Activated CD8-positive, alpha-beta memory T cell treated with anti-CD3 and anti-CD28 coated beads for 24 hours (primary cell): ENCODE measurements at places on chromosomes 3 and 15.

DNA sequence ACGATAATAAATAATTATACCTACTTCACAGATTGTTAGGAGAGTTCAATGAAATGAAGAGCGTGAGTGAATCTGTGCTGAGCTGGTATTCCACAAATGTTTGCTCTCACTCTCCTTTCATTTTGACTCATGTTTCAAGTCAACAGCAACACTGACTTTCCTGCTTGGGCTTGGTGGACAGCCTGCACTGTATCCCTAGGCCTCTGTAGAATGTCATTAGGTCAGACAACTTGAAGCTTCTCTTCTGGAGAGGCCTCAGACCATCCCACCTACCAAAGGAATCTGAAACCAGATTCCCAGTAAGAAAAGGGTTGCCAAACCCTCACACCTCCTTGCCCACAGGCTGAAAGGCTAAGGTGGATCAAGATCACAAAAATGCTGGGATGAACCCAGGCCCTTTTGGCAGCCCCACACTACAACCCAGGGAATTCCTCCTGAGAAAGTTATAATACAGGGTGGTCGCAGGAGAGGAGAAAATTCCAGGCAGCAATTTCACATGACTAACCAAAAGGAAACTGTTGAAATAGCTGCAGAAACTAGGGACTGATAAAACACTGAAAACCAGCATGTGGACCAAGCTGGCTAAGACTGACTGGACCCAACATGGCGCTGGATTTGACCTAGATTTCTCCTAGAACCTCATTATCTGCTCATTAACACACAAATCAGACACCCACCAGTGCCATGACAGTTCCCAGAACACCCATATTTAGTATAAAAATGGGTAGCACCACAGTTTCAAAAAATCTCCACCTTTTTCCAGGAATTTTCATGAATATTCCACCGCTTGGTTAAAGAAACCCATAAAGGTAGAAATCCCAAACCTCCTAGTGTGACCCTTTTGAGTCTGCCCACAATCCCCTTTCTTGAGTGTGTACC, 57.0 kb upstream of the ZNF148 start:
- no peak for DNase-seq

GRCh38 chr3:59605318-59605717, 555.5 kb upstream of the CFAP20DC start:
- no peak for DNase-seq

- no peak for DNase-seq
These were observed 34.8 kb downstream of the LRRFIP2 start for GRCh38 chr3:37139567-37140052.

GRCh38 chr3:175839366-175840005, 980.4 kb downstream of the NAALADL2 start:
- no peak for DNase-seq

- no peak for DNase-seq
These were observed 167.7 kb downstream of the CHL1 start for GRCh38 chr3:364287-364686.

- no peak for DNase-seq
These were observed 3.2 kb downstream of the MGLL start for GRCh38 chr3:127819086-127819485.

- DNase-seq, result no peak
These were observed 38.2 kb downstream of the CORO2B start for GRCh38 chr15:68617001-68617400.

DNA sequence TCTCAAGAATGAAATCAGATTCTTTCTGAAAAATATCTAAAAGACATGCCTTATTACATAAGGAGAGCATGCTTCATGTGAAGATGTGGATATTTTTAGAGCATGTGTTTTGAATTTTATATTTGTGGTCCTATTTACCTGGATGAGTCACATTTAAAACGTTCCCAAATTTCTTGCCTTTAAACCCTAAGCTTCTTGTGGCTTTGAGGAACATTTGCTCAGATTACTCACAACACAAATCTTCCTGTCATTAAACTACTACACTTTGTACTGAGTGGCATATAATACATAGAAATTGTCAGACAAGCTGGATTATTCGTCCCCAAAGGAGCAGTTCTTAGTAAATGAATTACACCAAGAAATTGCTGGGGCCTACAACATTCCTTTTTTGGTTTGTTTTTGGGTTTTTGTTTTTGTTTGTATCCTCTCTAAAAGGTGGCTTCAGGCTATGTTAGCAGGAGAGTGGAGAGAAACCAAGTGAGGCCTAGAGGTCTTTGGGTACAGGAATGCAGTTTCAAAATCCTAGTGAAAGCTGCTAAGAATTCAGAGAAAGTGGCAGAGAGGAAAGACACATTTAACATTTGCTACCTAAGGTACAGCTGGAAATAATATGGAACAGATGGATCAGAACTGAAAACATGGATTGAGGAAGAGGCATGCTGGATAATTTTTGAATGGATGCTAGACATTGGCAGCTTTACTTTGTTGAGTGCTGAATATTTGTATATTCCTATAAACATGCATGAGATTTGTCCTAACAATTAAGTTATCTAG, 128.1 kb downstream of the RPL22L1 start:
- DNase-seq, result no peak

DNA sequence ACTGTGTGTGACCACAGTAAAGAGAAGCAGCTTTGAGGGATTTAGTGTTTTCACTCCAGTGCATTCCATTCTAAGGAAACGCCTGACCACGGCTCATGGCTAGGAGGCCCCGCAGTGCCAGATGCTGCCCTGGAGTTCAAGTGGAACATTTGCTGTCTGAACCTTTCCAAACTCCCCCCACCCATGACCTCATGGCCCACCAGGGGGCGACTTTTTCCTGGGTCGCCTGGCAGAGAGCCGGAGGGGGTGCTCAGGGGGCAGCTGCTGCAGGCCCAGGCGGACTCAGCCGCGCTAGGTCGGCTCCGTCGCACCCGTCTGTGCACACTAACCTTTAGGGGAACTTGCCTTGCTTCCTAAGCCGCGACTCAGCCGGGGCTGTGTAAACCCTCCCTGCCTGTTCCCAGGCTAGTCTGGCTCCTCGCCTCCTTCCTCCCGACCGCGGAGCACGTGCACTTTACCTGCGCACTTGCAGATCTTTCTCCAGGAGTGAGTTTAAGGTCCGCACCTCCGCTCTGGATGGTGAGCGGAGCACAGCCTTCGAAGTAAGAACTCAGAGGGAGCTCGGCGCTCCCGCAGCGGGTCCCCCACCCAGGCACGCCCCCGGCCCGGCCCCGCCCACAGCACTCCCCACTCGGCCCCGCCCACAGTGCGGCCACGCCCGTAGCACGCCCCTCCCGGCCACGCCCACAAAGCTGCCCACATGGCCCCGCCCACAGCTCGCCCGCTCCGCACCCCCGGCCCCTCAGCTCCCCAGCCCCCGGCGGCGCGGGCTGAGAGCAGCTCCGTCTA, at the start of gene OCA2:
OCA2 (minus strand) TSS at position 550 of the 789 bp plus-strand sequence. CDS start 17,441 bp downstream, outside the sequence.
- DNase-seq, result peak; percentile 81

GRCh38 chr3:51698209-51698608, 8.7 kb upstream of the GRM2 start:
- DNase-seq, result no peak

GRCh38 chr15:101000271-101000681, 81.1 kb downstream of the LRRK1 start:
- peak; percentile 13 for DNase-seq

GRCh38 chr3:154161806-154162205, 40.6 kb downstream of the ARHGEF26 start:
- no peak for DNase-seq

DNA sequence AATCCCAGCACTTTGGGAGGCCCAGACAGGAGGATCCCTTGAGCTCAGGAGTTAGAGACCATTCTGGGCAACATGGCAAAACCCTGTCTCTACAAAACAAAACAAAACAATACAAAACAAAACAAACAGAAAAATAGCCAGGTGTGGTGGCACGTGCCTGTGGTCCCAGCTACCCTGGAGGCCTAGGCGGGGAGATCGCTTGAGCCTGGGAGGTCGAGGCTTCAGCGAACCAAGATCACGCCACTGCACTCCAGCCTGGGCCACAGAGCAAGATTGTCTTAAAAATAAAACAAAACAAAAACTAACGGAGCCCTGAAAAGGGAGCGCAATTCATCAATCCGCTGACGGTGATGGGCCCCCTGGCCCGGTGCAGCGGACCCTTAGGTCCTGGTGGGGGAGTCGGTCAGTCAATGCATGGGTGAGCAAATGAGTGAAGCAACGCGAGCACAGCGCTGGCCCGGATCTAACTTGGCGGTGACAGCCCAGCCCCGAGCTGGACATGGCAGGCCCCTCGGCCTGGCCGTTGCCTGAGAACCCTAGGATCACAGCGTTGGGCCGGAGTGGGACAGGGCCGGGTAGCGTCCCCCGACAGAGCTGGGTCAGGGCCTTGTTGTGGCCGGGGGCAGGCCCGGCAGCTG, 52.4 kb upstream of the BLM start:
- no peak for DNase-seq

- no peak for DNase-seq
These were observed 100.9 kb downstream of the MEGF11 start for GRCh38 chr15:66152650-66153049.

DNA sequence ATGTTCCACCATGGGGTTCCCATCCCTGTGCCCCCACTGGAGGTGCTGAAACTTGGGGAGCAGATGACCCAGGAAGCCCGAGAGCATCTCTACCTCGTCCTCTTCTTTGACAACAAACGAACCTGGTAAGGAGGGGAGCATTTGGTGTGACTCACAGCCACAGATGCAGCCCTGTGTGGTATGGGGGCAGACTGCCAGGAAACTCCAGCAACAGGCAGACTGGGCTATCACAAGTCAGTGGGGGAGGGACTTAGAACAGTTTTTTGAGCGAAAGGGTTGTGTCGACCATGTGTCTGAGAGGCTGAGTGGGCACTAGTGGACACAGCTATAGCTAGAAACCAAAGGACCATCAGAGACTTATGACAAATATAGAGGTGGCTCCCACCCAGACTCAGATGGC, 3.4 kb upstream of the OGG1 start:
- DNase-seq, result no peak

- no peak for DNase-seq
These were observed 51.8 kb upstream of the CDAN1 start for GRCh38 chr15:42788725-42789124.

DNA sequence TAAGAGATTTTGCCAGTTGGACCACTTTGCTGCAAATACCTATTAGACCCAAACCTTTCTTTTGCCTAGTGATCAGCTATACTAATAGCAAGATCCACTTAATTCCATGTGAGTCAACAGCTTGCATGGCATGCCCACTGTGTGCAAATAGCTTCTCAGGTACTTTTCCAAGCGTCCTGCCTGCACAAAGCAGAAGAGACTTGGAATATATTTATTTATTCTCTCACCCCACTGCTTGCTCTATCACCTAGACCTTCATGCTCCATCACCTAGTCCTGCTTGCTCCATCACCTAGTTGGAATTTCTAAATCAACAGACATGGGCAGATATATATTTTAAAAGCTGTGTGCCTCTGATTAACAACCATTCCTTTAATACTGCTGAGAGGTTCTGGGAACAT, 47.6 kb downstream of the MBNL1 start:
- no peak for DNase-seq

DNA sequence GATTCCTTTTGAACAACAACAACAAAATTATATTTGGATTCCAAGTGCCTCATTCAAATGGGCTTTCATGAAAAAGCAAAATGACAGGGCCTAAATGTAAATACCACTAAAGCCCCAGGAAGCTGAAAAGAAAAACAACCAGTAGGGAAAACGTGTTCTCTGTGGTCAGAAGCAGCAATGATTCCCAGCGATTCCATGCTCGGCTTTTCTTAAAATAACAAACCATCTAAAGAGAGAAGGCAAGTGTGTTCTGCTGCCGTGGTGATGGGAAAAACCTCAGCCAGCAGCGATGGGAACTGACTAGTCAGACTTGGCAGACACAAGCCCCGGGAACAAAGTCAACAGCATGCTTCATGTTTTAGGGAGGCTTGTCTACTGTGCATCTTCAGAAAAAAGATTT, 153.6 kb downstream of the TNIK start:
- DNase-seq, result no peak

- no peak for DNase-seq
These were observed 938 bp downstream of the DZIP3 start for GRCh38 chr3:108590460-108590859.

GRCh38 chr3:119829420-119829819, 47.5 kb downstream of the NR1I2 start:
- no peak for DNase-seq

DNA sequence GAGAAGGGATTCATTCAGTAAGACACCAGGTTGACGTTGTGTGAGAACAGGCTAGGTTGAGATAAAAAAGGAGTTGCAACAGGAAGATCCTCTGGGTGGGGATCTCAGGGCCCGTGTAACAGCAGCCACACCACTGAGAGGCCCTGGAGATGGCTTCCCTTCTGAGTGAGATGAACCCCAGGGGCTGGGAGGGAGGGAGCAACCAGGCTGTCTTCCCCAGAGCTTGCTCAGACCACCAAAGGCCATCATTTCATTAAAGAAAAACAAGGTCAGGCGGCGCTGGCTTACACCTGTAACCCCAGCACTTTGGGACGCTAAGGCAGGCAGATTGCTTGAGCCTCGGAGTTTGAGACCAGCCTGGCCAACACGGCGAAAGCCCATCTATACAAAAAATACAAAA, 187.7 kb downstream of the ATP10A start:
- DNase-seq, result no peak

GRCh38 chr15:82944056-82944455, 8.5 kb downstream of the HOMER2 start:
- DNase-seq, result no peak

DNA sequence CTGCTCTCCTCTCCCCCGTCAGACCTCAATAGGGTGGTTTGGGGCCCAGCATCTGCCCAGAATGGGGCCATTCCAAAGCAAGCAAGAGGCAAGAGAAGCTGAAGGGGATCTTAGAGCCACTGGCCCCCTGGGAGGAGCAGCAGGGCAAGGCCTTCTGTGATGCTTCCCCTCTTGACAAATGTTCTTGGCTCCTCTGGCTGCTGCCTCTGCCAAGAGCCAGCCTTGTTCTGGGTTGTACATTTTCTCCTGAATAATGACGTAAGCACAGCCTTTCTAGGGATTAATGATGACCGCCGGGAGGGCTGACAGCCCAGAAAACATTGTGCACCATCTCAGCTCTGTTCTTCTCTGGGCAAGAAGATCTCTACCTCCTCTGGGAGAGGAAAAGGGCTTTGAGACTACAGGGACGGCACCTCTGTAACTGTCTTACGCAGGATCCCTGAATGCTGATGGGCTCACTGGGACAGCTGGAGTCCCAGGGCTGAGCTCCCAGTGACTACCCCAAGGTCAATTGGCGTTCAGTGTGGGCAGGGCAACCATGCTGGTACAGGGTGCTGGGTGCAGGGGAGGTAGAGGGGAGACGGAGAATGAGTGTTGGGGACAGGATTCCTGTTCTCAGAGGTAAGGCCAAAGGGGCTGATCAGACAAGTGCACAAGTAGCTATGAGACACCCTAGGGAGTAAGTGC, 253.3 kb downstream of the FAM43A start:
- DNase-seq, result peak; percentile 41

GRCh38 chr3:39473452-39474125, 6.1 kb downstream of the MOBP start:
- DNase-seq, result no peak

GRCh38 chr3:83738202-83738601, 1220.6 kb upstream of the CADM2 start:
- no peak for DNase-seq

- no peak for DNase-seq
These were observed 6.3 kb upstream of the MTHFS start for GRCh38 chr15:79903144-79903543.
